Activated T-cell treated with anti-CD3 and anti-CD28 coated beads for 48 hours (primary cell): ENCODE measurements at places on chromosomes 2 and 18.

- no peak for DNase-seq
Measured at GRCh38 chr2:36337354-36337753, 18.2 kb upstream of the CRIM1 start.

GRCh38 chr2:110873056-110873502 lies 140.7 kb downstream of the ACOXL start:
- no peak for DNase-seq

DNA sequence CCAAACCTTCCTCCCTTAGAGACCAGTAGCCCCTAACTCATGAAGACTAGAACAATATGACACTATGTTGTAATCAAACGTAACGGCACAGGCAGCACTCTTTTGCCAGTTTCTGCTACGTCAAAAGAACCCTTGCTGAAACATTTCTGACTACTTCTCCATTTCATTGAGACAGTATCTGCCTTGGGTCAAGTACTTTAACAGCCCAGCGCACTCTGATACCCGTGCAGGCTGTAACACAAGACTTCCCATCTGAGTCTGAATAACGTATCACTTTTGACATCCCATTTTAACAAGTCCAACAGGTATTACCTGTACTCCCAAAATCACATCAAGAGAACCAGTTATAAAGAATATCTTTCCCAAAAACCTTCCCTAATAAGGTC lies 38.4 kb downstream of the TBC1D8 start:
- DNase-seq, result no peak

DNA sequence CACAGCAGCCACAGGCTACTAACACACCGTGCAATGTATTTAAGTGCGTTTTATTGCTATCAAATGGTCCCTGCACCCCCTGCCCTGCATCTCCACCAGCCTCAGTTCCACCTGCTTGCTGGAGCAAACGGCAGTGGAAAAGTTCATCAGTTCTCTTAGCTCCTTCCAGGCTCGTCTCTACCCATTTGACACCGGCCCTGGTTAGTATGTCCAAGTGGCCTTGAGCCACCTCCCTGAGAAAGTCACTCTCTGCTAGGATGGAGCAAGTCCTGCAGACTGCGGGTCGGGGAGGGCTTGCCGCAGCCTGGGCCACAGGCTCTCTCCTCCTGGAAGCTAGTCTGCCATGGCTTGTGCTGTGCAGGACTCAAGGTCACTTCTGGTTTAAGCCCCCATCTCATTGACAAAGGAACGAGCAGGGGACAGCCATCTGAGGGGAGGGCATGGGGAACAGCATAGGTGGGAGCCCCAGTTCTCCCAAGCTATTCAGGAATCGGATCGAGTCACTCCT lies 74.9 kb downstream of the RHOB start:
- no peak for DNase-seq

DNA sequence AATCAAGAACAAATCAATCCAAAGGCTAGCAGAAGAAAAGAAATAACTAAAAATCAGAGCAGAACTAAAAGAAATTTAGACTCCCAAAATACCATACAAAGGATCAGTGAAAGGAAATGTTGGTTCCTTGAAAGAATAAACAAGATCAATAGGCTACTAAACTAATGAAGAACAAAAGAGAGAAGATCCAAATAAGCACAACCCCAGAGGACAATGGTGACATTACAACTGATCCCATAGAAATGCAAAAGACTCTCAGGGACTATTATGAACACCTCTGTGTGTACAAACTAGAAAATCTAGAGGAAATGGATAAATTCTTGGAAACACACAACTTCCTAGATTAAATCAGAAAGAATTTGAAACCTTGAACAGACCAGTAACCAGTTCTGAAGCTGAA lies 1186.9 kb downstream of the LRP1B start:
- no peak for DNase-seq

GRCh38 chr2:120699292-120699691 lies 36.4 kb upstream of the GLI2 start:
- no peak for DNase-seq

DNA sequence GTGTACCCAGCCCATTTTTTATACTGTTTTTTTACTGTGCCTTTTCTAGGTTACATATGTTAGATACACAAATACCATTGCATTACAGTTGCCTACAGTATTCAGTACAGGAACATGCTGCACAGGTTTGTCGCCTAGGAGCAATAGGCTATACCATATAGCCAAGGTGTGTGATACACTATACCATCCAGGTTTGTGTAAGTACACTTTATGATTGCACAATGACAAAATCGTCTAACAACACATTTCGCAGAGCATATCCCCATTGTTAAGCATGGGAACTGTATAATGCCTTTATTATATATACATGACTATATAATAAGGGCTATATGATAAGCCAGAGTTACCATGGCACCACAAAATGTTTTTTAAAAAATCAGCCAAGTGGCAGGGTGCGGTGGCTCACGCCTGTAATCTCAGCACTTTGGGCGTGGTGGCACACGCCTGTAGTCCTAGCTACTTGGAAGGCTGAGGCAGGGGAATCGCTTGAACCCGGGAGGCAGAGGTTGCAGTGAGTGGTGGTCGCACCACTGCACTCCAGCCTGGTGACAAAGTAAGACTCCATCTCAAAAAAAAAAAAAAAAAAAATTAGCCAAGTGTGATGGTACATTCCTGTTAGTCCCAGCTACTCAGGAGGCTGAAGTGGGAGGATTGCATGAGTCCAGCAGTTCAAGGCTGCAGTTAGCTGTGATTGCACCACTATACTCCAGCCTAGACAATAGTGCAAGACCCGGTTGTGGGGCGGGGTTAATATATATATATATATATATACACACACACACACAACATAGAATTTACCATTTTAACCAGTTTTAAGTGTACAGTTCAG lies 2.8 kb upstream of the CENPA start:
- no peak for DNase-seq

GRCh38 chr18:23243178-23243577 lies 107.9 kb downstream of the CABLES1 start:
- DNase-seq, result no peak

DNA sequence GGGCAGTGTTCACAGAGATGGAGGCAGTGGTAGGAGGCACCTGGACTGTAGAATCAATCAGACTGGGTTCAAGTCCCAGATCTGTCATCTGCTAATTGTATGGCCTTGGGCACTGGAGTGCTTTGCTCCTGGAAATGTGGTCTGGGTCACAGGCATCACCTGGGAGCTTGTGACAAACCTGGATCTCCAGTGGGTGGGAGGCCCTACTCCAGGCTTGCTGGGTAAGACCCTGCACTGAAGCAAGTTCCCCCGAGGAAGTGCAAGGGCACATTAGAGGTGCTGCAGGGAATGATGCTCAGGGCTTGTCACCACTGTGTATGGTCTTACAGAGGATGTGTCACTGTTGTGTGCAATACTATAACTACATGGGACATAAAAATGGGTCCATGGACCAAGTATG lies 220.5 kb upstream of the ID2 start:
- DNase-seq, result no peak

- no peak for DNase-seq
Measured at GRCh38 chr18:5841518-5841917, 53.8 kb downstream of the TMEM200C start.

- no peak for DNase-seq
Measured at GRCh38 chr18:31612124-31612523, 20.4 kb downstream of the TTR start.

GRCh38 chr2:218319813-218320365 lies 27.6 kb upstream of the TMBIM1 start:
- no peak for DNase-seq

GRCh38 chr2:60486551-60486950 lies 66.9 kb downstream of the BCL11A start:
- no peak for DNase-seq

DNA sequence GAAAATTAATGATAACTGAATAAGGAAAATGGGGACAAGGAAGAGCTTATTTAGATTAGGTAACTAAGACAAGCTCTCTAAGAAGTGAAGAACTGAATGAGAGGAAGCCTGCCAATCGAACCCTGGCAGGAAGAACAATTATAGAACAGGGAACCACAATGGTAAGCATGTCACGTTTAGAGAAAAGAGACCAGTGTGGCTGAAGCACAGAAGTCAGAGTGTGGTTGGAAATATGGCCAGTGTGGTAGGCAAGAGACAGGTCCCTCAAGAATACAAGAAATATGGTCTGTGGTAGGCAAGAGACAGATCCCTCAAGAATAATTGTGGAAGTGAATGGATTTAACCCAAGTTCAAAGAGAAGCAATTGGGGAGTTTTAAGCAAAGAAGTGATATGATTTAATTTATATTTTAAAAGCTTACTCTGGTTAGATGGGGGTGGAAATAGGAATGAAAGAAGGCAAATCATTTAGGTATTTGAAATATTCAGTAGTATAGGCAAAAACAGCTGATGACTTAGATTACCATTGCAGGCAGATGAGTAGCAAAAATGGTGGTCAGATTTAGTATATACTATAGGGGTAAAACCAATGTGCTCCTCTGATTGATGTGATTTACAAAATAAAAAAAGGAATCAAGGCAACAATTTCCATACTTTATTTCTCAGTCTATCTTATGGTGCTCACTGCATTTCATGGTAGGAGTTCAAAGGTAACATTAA lies 38.8 kb upstream of the ERMN start:
- no peak for DNase-seq

DNA sequence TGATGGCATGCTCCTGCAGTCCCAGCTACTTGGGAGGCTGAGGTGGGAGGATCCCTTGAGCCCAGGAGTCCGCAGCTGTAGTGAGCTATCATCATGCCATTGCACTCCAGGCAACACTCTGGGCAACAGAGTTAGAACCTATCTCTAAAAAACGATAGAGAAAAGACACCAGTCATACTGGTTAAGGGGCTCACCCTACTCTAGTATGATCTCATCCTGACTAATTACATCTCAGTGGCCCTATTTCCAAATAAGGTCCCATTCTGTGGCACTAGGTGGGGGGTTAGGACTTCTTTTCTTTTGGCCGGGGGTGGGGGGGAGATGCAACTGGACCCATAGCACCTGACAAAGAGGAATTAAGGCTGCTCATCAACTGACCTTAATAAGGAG lies 163.2 kb upstream of the NCK2 start:
- no peak for DNase-seq

DNA sequence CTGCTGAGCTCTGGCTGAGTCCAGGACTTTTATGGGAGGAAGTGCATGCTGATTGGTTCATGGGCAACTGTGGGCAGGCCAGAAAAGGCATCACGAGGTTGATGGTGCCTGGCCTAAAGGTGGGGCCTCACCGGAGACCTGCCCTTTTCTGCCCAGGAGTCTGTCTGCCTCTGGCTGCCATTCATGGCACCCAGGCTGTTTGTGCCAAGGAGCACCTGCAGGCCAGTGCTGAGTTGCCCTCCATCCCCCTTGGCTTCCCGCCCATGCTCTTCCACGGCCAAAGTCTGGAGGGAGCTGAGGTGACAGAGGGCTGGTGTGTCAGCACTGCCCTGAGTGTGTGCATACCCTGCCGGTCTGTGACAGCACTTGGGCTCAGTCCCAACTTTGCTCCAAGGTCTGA lies 123.2 kb downstream of the PTH2R start:
- DNase-seq, result no peak

DNA sequence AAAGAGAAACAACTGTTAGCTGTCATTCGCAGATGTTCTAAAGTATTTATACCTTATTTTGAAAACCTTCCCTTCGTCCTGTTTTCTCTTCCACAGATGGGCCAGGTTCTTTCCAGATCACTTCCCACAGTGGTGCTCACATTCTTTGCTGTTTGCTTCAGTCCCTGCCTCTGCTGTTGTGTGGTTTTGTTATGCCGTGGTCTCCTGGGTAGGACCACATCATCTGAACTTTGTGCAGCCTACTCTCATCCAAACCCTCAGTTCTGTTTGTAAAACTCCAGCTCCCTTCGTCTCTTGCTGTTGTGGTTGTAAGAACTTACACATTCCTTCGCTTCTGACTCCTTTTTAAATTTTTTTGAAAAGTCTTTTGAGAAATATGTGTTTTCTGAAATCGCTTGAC lies 38.1 kb downstream of the ZNF236 start:
- no peak for DNase-seq

GRCh38 chr18:35807811-35808335 lies 164.6 kb upstream of the RMP24 start:
- no peak for DNase-seq

DNA sequence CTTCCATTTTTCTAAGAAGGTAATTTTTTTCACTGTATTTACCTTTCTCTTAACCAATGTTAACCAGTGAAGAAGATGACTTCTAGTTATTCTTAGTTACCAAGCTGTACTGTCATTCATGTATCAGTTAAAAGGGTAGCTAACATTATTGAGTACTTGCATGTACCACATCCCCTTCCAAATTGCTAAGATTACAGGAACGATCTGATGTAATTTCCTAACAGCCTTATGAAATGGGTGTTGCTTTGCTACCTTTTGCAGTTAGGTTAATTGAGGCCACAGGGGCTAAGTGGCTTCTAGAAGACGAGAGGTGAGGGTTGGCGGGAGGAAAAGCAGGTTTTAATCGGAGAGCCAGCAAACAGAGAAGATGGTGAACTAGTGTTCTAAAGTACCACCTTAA lies 1.8 kb upstream of the SULT6B1 start:
- DNase-seq, result no peak

DNA sequence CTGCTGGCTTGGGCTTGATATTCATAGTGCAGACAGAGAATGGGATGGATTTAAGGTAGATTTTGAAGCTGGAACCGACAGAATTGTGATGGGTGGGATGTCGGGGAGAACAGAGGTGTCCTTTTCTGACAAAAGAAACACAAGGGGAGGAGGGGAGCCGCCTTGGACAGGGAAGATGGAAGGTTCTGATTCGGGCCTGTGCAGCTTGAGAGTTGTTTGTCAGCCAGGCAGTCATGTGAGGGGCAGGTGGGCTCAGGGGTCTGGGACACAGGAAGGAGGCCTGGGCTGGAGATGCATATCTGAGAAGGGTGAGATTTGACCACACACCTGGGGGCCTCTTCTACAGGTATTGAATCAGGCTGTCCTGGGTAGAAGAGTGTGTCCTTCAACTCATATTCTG lies 41.4 kb downstream of the NPAS2 start:
- no peak for DNase-seq

DNA sequence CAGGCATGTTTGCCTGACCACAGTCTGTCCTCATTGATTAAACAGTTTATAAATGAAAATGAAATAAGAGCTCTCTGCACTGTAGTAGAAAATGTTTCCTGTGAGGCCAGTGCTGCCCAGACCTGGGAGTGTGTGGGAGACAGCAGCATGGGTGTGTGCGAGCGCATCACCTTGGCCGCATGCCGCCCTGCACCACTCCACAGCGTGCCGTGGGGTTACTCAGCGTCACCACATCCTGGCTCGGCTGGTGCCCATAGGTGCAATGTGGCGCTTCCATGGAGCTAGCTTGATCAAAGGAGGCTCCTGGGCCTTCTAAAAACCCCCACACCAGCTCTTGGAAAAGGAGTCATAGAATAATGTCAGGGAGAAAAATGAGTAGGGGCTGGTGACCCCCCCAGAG lies 76.0 kb upstream of the EPC2 start:
- no peak for DNase-seq

- no peak for DNase-seq
Measured at GRCh38 chr2:205715831-205716525, 33.7 kb downstream of the NRP2 start.
